Activated T-helper 1 cell treated with Interleukin-2 at 50 U/mL for 16 hours (primary cell): ENCODE measurements at places on chromosomes 13 and 19.

GRCh38 chr19:38061294-38061693 lies 154.3 kb downstream of the SIPA1L3 start:
- no peak for DNase-seq

DNA sequence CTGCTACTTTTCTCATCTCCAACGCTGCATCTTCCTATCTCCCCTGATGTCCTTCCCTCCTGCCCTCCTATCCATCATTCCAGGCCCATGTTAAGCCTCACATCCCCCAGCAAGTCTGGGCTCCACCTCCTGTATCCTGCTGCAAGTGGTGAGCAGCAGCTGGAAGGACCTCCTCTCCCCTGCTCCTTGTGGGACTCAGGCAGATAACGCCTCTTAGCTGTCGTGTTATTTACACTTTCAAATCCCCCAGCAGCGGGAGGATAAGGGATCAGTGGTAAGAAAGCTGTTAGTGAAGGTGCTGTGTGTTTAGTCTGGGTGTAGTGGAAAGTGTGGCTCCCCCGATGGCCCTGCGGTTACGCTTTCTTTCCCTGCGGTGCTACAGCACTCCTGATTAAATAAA lies 211.9 kb downstream of the ZNF536 start:
- no peak for DNase-seq

DNA sequence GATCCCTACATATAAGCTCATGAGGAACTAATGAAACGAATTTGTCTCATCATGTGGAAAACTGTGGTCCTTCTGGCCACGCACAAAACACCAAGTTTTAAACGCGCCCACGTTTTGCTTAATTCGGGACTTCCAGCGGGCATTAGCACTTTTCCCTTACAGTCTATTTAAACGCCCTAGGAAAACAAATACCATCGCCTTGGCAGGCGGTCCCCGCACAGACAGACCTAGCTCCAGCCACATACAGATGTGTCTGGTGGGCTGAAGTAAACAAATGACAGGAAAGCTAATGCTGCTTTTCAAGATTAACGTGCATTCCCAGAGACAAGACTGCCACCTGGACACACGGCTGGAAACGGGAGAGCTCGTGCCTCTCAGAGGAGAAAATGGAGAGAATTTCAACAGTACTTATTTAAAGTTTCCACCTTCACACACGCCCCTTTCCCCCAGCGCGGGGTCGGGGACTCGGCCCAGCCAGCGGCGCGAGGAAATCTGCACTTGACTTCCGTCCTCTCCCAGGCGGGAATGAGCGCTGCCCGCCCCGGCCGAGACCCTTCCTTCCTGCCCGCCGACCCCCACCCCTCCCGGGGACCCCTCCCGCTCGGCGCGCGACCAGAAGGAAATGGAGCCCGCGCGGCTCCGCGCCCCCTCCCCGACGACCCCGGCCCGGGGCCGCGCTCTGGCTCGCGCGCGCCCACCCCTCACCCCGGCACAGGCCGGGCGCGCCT lies 931 bp downstream of the USP12 start:
- no peak for DNase-seq

- DNase-seq = no peak
Observed at GRCh38 chr13:61142506-61142905, 273.1 kb downstream of the PCDH20 start.

GRCh38 chr13:25689539-25689938 lies 317.8 kb downstream of the ATP8A2 start:
- DNase-seq = no peak

DNA sequence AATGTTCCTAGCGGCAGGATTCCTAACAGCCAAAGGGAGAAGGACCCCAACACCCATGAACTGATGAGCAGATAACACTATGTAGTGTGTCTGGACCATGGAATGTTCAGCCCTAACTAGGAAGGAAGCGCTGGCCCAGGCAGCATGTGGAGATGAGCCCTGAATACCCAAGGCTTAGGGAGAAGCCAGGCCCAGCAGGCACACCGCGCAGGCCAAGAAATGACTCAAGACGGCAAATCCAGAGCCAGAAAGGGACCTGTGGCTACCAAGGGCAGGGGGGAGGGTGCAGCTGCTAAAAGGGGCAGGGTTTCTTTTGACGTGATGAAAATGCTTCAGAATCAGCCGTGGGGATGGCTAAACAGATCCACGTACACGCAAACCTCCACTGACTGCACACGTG lies 20.7 kb upstream of the TINCR start:
- DNase-seq = no peak

DNA sequence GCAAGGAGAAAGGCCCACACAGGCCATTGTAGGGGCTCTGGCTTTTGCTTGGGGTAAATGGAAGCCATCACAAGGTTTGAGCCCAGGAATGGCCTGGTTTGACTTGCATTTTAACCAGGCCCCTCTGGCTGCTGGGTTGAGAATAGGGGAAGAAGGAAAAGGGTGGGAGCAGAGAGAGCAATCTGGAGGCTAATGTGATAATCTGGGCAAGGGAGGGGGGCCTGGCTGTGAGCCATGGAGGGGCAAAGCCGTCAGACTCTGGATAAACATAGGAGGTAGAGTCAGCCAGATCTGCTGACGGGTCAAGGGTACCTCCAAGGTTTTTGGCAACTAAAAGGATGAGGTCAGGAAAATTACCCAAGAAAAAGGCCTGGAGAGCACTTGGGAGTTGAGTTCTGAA lies 41.6 kb downstream of the RFX2 start:
- DNase-seq = no peak

DNA sequence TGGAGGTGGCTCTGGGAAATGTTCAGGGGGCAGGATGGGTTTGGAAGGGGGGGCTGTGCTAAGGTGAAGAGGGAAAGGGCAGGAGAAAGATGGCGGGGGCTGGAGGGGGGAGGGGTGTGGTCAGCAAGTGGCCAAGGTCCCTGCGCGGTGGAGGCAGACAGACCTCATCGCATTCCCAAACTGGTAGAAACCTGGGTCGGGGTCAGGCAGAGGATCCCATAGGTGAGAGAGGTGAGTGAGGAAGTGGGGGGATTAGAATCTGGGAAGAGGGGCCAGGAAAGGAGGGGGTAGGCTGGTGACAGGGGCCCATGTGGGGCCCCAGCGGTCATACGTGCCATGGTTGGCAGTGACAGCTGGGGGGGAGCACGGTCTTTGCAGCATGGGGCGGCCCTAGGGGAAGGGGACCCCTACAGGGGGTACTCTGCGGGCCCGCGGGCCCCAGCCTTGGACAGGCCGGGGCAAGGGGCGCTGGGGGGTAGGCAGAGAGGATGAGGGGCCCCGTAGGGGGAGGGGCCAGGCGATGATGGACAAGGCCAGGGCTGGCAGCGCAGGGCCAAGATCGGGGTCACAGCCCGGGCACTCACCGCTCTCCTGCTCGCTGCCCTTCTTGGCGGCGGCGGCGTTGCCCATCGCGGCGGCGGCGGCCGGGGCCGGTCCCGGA lies 514 bp downstream of the PRKACA start:
- DNase-seq = peak; percentile 9

DNA sequence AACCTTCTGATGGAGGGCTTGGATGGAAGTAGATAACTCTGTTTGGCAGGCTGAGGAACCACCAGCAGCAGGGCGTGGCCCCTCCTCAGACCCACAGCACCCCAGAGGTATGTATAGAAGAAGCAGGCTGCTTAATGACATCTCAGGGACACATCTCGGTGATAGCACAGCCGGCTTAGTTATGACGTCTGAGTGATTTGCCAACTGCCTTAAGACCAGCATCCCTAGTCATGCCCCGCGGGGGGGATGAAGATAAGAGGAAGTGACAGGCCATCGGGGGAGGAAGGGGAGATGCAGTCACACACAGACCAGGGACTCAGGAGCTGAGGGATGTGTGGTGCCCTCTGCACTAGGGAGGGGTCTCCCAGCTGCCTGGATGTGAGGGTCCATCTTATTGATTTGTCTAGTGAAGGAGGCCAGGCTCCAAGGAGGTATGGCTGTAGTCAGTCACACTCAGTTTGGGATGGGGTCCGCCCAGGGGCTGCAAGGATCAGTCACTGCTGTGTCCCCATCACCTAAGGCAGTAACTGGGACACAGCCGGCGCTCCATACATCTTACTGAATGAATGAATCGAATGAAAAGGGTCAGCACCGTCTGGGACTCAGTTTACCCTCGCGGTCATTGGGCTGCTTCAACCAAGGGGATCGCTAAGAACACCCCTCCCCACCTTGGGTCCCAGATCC lies 19.2 kb upstream of the ERCC1 start:
- no peak for DNase-seq

DNA sequence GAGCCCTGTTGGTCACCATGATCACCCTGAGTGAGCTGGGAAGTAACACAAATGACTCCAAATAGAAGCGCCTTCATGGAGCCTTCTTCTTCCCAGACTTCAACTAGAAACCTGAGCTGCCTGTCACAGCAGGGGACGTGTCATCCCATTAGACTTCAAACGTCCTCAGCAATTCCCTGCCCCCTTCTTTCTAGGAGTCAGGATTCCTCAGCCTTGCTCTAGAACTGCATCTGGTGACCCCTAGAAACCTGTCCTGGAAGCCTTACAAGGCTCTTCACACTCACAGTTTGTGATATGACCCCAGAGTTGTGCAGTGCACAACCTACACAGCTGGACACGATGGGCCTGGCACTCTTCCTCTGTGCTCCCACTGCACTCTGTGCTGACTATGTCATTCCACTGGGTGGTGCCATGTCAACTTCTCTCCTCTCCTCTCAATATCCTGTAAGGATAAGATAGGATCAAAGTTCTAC lies 23.6 kb upstream of the TTYH1 start:
- DNase-seq = no peak

- DNase-seq = no peak
Observed at GRCh38 chr13:23870356-23871140, 18.7 kb downstream of the MIPEP start.

DNA sequence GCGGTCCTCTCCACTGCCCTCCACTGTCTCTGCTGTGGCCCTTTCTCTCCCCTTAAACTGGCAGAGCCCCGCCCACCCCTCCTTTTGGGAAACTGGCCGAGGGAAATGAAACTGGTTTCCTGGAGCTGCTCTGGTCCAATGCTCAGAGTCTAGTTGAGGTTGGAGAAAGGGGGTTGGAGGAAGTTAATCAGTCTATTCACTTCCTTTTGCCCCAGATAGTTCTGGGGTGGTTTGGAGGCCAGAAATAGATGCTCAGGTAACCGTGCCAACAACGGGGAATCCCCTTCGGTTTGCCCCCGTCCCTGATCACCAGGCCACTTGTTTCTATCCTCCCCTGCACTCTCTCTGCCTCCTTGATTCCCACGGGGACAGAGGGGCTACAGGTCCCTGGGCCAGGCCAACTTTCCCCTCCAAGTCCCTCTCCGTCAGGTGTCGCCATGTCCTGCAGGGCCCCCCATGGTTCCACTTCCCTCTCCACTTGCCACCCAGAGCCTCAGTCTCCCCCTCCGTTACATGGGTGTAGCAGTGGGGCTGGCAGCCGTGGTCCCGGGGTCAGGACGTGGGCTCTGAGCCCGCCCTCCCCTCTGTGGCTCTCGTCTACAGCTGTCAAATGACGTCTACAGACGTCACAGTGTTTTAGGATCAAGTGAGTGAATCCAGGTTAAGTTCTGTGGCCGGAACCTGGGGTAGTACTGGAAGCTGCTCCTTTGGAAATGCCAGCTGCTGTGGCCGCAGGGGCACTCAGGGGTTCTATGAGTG lies at the start of gene IL4I1:
Gene IL4I1 (minus strand): TSS at position 25 of the 759 bp plus-strand sequence. CDS start 727 bp downstream, outside the sequence.
- DNase-seq = peak; percentile 33

GRCh38 chr13:110318920-110319319 lies 11.8 kb downstream of the COL4A2 start:
- DNase-seq = no peak

DNA sequence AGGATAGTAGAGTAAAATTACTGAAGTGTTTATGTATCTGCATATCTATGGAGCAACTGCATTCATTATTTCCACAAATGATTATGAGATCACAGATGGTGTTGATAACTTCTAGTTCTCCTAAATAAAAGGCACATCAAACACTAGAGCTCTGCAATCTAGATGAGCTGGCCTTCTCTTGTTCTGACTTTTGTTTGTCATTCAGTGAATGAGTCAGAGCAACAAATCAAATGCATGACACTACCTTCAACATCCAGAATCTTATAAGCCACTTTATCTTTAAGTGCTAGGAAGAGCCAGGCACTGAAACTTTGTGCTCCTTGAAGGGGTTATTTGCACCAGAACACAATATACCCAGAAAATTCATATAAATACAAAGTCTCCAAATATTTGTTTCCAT lies 456.0 kb downstream of the PCDH17 start:
- DNase-seq = no peak

GRCh38 chr13:112131713-112132113 lies 64.8 kb downstream of the SOX1 start:
- DNase-seq = no peak

DNA sequence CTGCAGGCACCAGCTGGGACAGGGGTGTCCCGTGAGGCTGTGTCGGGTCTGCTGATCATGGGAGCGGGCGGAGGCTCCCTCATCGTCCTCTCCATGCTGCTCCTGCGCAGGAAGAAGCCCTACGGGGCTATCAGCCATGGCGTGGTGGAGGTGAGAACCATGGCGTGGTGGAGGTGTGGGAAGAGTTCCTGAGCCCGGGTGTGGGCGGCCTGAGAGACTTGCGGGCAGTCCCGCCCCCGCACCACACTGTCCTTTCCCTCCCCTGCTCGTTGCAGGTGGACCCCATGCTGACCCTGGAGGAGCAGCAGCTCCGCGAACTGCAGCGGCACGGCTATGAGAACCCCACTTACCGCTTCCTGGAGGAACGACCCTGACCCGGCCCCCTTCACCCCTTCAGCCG lies 10.7 kb downstream of the APLP1 start:
- DNase-seq = no peak

DNA sequence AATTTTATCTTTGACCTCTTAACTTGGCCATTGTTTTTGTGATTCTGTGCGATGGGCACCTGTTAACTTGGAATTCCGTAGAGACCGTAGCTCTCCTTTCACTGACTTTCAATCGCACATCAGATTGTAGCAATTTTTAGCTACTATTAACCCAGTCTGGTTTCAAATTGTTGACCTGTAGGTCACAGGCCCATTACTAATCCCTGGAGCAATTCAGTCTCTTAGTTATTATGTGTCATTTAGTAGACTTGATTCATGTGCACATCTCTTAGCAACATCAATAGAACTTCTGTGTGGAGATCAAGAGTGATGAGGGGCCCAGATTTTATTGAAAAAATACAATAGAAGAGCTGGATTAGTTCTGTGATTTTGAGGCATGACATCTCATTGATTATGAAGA lies 549.6 kb upstream of the SLC10A2 start:
- DNase-seq = no peak

DNA sequence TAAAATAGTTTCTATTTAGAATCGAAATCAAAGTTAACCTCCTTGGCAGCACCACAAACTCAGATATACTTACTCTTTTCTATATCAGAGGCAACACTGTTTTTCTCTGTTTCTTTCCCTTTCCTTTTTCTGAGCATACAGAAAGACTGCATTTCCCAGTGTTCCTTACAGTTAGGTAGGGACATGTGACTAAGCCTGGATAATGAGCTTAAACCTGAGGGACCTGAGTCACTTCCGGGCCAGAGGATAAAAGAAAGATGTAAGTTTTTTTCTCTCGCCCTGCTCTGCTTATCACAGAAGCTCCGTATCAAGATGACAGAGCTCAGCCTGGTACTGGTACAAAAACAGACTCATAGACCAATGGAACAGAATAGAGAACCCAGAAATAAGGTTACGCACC lies 531.9 kb downstream of the KLF12 start:
- DNase-seq = no peak

- DNase-seq = no peak
Observed at GRCh38 chr13:88802886-88803285, 1131.7 kb downstream of the SLITRK5 start.
